NCI-H1417 (cell line): ENCODE measurements at places on chromosomes 5 and 9.
A peak's percentile ranks its signal among the peaks of the same experiment; 100 is the strongest.

DNA sequence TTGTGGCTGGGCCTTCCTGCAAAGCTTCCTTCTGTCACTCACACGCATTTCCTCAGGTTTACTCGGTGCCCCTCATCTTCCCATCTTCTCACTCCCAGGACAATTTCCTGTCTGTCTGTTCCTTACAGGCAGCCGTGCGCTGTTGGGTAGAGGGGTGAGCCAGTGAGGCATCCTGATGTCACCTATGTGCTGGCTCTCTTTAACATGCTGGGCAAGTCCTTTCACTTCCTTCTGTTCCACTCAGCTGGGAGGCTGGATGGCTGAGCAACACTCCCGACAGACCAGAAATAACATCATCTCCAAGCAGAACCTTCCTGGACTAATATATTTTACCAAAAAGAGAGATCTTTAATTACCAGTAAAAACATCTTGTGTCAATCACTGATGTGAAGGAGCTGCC lies 103.0 kb downstream of the HSD17B3 start:
- DNase-seq = no peak

GRCh38 chr5:124828731-124829234 lies 82.3 kb upstream of the ZNF608 start:
- no peak for DNase-seq

GRCh38 chr9:110148384-110148783 lies 59.6 kb downstream of the C9orf152 start:
- no peak for DNase-seq

DNA sequence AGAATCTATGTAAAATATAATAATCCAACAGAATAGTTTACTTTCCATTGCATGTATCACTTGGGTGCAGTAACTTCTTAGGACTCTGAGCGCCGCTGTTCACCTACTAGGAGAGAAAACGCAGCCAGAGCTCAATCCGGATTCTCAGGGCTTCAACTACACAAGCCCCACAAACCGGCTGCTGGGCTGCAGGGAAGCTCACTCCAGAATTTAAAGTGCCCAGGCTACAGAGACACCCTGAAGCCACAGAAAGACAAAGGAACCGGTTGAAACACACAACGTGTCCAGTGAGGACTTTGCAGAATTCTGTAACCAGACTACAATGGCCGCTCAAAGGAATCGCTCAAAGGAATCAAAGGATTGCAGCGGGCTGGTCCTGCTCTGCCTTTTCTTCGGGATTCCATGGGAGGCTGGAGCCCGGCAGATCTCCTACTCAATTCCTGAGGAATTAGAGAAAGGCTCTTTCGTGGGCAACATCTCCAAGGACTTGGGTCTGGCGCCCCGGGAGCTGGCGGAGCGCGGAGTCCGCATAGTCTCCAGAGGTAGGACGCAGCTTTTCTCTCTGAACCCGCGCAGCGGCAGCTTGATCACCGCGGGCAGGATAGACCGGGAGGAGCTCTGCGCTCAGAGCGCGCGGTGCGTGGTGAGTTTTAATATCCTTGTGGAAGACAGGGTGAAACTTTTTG lies at the start of gene PCDHGA10:
TSS of gene PCDHGA10 (plus strand) at position 134 of the 686 bp plus-strand sequence. CDS start at position 323, 189 bp downstream.
- peak; percentile 1 for DNase-seq

- DNase-seq = no peak
Measured at GRCh38 chr9:124881138-124881743, 19.3 kb downstream of the ARPC5L start.

GRCh38 chr5:124747791-124748686 lies 1.6 kb upstream of the ZNF608 start:
- DNase-seq = peak; percentile 64

DNA sequence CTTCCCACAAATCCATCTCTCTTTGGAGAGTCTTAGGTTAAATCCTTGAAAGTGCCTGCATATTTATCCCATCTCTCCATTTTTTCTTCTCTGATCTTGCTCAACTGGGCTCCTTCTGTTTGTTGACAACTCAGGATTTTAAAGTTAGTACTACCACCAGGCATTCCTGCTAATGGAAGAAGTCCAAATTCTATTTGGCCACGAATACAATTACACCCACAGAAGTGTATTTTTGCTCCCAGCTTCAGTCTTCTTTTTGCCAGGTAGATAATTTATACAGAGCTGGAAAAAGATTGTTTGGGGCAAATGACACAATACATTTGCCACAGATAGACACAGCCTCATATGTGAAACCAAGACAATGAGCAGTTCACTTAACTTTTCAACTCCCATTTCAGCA lies 74.8 kb downstream of the CETN3 start:
- DNase-seq = no peak

DNA sequence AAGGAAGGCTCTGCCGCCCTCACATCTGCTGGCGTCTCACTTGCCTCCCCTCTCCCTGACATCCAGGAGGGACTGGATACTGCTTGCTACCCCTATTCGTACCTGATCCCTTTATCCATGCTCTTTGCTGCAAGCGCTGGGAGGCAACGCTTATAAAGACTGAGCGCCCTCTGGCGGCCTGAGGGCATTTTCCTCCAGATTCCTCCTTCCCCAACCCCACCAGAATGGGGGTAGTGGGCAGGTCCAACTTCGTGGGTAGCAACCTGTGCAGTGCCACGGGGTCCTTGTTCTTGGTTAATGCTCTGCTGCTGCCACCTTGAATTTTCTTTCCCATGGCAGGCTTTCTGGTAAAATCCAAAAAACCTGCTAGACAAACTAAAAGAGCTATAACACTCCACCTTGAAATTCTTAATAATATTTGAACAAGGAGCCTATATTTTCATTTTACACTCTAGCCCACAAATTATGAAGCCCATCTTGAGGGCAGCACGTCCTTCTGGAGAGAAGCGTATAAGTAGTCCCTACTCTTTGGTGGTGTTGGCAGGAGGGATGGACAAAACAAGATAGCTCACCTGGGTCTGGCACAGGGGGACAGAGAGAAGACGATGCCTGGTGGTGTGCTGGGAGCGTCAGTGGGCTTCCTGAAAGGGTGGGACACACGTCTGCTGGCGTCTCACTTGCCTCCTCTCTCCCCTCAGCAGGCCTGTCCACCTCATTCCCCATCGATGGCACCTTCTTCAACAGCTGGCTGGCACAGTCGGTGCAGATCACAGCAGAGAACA lies 52.5 kb downstream of the JADE2 start:
- peak; percentile 45 for DNase-seq

DNA sequence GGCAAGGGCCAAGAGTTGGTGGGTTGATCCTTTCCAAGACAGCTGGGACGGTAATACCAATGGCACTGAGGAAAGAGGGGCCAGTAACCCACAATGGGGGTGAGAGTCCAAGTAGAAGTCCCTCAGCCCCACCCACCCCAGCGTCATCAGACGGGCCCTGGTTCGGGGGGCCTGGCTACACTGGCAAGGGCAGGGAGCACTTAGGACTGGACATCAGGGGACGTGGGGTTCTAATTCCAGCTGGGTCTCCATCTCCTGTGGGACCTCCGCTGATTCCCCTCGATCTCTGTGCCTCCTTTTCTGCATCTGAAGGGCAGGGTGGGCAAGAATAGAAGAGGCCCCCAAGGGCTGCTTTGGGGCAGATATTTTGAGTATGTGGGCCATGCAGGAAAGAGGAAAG lies 53.5 kb upstream of the FCN1 start:
- no peak for DNase-seq

GRCh38 chr9:20186231-20186630 lies 397.4 kb upstream of the SLC24A2 start:
- no peak for DNase-seq

GRCh38 chr5:89069591-89069990 lies 186.6 kb upstream of the MEF2C start:
- no peak for DNase-seq

GRCh38 chr5:9401786-9402472 lies 143.9 kb downstream of the SEMA5A start:
- DNase-seq = no peak
